Chondrocyte (in vitro differentiated cells): ENCODE measurements at places on chromosomes 4 and X. TPM values are rescaled to one million over a fixed set of nuclear protein-coding genes. Genes with fewer than 3 reads are reported as not detected.
A peak's percentile ranks its signal among the peaks of the same experiment; 100 is the strongest.

C4orf17 gene
- not detected in 3 replicates for total RNA-seq

DNA sequence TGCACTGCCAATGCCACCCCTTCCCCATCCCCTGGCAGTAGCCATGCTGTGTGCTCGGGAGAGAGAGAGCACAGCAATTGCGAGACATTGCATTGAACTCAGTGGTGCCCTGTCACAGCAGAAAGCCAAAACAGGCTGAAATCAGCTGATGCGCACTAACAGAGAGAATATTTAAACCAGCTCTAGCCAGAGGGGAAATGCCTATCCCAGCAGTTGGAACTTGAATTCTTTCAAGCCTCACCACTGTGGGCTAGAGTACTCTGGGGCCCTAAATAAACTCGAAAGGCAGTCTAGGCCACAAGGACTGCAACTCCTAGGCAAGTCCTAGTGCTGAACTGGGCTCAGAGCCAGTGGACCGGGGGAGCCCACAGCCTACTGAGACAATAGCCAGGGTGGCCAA lies 17.7 kb upstream of the RP2 start:
- DNase-seq = no peak

DNA sequence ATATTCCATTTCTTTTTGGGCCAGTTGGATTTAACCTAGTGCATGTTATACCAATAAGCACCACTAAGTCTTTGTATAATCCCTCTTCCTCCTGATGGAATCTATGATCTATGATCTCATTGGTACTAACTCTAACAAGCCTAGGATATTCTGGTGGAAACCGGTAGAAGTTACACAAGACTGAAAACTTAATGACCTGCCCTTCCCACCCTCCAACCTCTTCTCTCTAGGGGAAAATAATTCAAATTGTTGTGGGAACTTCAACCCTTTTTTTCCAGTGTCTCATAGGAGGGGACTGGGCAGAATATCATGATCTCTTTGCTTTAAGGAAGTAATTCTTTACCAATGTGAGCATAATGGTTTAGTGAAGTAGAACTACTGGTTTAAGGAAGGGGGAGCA lies 289.5 kb upstream of the BOD1L1 start:
- DNase-seq = no peak

GRCh38 chr4:60033826-60034225 lies 1166.3 kb upstream of the ADGRL3 start:
- DNase-seq = no peak

DNA sequence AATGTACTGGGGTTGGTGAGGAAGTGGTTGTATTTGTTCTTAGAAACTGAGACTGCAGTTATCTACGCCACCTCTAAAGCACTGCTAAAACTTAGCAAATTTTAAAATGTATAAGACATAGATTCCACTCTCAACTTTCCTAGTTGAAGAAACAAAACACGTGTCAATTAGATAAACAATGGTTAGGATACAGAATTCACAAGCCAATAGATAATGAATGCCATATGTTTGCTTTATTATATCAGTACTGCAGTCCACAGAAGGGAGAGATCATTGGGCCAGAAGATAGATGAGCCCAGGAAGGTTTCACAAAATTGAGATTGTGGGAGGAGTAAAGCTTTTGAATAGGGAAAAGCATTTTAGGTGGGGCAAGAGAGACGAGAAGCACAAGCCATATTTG lies 14.3 kb downstream of the TMEM33 start:
- no peak for DNase-seq

DNA sequence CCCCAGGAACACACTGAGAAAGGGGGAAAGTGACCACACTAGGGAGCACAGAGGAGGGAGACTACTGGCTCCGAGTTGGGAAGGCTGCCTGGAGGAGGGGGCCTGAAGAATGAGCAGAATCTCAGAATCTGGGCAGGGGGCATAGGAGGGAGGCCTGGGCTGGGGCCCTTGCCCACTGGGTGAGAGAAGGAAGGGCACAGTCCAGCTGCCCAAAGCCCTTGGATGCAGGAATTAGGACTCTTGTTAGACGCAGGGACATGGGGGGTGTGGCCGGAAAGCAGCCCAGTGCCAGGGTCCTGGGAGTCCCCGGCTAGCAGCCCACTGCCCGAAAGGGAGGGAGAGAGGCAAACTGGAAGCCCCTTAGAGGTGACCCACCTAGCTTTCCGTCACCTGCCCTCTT lies 1.9 kb upstream of the DUSP9 start:
- DNase-seq = peak; percentile 77
